ENCODE measurements at places on chromosomes 1 and 21. TPM values are rescaled to one million over a fixed set of nuclear protein-coding genes. Genes with fewer than 3 reads are reported as not detected.

DNA sequence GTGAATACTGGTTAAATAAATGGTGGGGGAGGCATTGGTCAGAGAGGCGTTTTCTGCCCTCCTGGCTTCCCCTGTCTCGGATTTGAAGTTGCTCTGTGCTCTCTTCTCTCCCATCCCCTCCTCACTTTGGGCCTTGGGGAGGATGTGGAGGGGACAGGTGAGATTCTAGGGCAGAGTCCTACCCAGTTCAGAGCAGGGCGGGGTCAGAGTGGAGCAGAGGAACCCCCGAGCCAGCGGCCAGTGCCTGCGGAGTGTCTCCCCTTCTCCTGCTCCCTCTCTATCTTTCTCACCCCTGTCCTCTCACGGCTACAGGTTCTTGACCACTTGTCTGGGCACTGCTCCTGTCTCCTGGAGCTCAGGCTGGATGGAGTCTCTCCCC lies 8.1 kb downstream of the KNCN start:
- H3K27me3 ChIP-seq, result no peaks in the 10 kb centered on the region
- H3K4me1 ChIP-seq, result no peaks in the 10 kb centered on the region
- no peaks in the 10 kb centered on the region for H3K36me3 ChIP-seq
- DNase-seq, result no peak
- H3K4me3 ChIP-seq, result no peak overlapping the region

GRCh38 chr1:196361112-196361714 lies 247.0 kb downstream of the KCNT2 start:
- H3K4me3 ChIP-seq, result no peak overlapping the region
- no peaks in the 10 kb centered on the region for H3K36me3 ChIP-seq
- H3K27me3 ChIP-seq, result no peaks in the 10 kb centered on the region
- no peak overlapping the region for H3K27ac ChIP-seq
- DNase-seq, result no peak
- no peaks in the 10 kb centered on the region for H3K4me1 ChIP-seq

GRCh38 chr1:51236531-51237350 lies 668 bp downstream of the RNF11 start:
- H3K36me3 ChIP-seq, result no peaks in the 10 kb centered on the region
- H3K4me1 ChIP-seq, result peaks cover 28% of the 10 kb centered on the region
- peak overlapping the region; percentile 66 for H3K4me3 ChIP-seq
- H3K27me3 ChIP-seq, result no peaks in the 10 kb centered on the region
- peak; percentile 59 for DNase-seq
- H3K27ac ChIP-seq, result peak overlapping the region; percentile 92

DNA sequence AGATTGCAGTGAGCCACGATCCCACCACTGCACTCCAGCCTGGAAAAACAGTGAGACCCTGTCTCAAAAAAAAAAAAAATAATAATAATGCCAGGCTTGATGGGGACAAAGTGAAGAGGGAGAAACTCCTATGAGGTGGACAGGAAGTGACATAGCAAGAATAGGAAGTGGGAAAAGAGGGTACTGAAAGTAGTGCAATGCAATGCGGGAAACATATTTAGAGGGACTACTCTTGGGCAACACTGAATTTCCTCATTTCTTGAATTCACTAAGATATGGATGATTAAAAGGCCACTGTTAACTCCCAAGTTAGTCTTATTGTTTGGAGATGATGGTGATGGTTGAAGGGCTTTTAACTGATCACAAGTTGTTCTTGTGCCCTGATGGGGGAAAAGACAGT lies 21.6 kb upstream of the KCNA2 start:
- no peak for DNase-seq
- H3K27me3 ChIP-seq, result no peaks in the 10 kb centered on the region
- no peak overlapping the region for H3K27ac ChIP-seq
- no peak overlapping the region for H3K4me3 ChIP-seq
- no peaks in the 10 kb centered on the region for H3K4me1 ChIP-seq
- H3K36me3 ChIP-seq, result no peaks in the 10 kb centered on the region

GRCh38 chr1:85259912-85260274 lies 431 bp upstream of the C1orf52 start:
- H3K4me1 ChIP-seq, result peaks cover 41% of the 10 kb centered on the region
- peak overlapping the region; percentile 73 for H3K27ac ChIP-seq
- no peak overlapping the region for H3K4me3 ChIP-seq
- no peaks in the 10 kb centered on the region for H3K36me3 ChIP-seq
- DNase-seq, result no peak

- no peak overlapping the region for H3K4me3 ChIP-seq
- no peaks in the 10 kb centered on the region for H3K27me3 ChIP-seq
- no peaks in the 10 kb centered on the region for H3K4me1 ChIP-seq
- no peak overlapping the region for H3K27ac ChIP-seq
- H3K36me3 ChIP-seq, result no peaks in the 10 kb centered on the region
These were observed 12.0 kb downstream of the MEGF6 start for GRCh38 chr1:3599286-3599811.

Gene RAP1A
- polyA plus RNA-seq, result 17.3 TPM

Gene COL9A2
- polyA plus RNA-seq, result 7.5 TPM

GRCh38 chr1:107637101-107637500 lies 327.9 kb downstream of the VAV3 start:
- H3K27ac ChIP-seq, result no peak overlapping the region
- H3K36me3 ChIP-seq, result no peaks in the 10 kb centered on the region
- H3K4me1 ChIP-seq, result no peaks in the 10 kb centered on the region
- H3K27me3 ChIP-seq, result no peaks in the 10 kb centered on the region
- no peak for DNase-seq

DNA sequence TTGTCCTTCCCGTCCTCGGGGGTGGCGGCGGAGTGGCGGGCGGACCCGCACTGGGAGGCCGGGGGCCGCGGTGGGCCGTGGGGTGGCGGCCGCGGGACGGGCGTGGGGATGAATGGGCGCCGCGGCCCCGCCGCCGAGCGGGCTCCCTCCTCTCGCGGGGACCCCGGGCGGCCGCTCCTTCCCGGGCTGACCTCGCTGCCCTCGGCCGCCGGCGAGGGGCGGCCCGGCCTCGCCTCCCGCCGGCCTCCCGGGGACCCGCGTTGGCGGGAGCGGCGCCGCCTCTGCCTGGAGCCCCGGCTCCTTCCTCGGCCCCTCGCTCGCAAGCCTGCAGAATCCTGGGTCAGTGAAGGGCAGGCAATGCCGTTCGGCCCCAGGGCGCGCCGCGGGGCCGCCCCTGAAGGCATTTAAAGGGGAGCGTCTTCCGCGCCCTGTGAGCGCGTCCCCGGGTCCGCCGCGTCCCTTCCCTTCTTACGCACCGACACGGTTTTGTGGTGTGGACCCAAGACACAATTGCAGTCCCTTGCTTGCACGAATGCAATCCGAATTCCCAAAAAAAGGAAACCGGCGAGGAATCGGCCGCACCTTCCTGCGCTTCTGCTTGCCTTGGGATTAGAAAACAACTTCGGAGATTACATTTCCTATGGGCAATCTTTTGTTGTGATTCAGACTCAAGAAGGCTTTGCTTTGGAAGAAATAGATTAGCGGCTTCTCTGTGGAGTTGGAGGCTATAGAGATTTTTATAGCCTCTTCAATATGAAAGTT lies 776 bp downstream of the ITSN1 start:
- peak overlapping the region; percentile 66 for H3K27ac ChIP-seq
- peaks cover 5% of the 10 kb centered on the region for H3K4me1 ChIP-seq
- no peaks in the 10 kb centered on the region for H3K36me3 ChIP-seq
- peak overlapping the region; percentile 89 for H3K4me3 ChIP-seq
- DNase-seq, result peak; percentile 13

Gene MAGOH
- polyA plus RNA-seq, result 56.3 TPM

GRCh38 chr1:175757381-175758015 lies 14.1 kb upstream of the TNR start:
- peak; percentile 72 for DNase-seq
- H3K27me3 ChIP-seq, result no peaks in the 10 kb centered on the region
- H3K4me3 ChIP-seq, result no peak overlapping the region

Gene ERRFI1
- polyA plus RNA-seq, result 129 TPM

Gene CHIT1
- 0.28 TPM for polyA plus RNA-seq

GRCh38 chr1:36582066-36582755 lies 99.5 kb upstream of the CSF3R start:
- no peak overlapping the region for H3K4me3 ChIP-seq
- no peaks in the 10 kb centered on the region for H3K27me3 ChIP-seq
- no peak overlapping the region for H3K27ac ChIP-seq
- no peaks in the 10 kb centered on the region for H3K4me1 ChIP-seq

DNA sequence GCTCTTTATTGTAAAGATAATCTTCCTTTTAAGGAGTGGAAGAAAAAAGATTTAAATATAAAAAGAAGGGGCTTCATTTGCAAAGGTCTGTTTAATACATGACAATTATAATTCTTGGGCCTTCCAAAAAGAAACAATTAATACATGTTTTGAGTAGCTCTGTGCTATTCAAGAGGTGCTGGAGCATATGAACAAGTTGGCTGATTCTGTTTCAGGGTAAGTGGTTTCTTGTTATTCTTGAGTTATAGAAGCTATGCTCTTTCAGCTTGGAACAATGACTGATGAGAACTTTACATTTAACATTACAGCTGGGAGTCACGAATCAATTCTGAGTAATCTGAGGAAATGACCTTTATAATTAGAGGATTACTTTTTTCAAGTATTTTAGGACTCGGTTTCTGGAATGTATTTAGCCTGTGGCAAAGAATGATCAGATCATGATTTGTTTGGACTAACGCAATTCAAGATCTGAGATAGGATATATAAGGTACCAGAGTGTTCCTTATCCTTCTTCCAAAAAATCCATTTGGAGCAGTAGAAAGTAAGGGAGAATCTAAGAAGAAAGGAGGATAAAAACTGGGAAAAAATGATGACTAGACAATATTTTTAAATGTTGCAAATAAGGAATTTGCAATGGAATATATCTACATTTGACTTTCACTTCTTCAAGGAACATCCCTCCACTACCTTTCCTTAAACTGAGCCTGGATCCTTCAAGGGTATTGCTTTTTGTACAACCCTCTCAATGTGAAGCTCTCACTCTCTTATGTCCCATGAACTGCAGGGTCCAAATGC lies 77.1 kb upstream of the KCTD3 start:
- no peaks in the 10 kb centered on the region for H3K27me3 ChIP-seq
- no peak overlapping the region for H3K27ac ChIP-seq
- H3K4me1 ChIP-seq, result no peaks in the 10 kb centered on the region
- H3K36me3 ChIP-seq, result no peaks in the 10 kb centered on the region
- no peak for DNase-seq
- H3K4me3 ChIP-seq, result no peak overlapping the region

Gene OR6N1
- polyA plus RNA-seq, result not detected

GRCh38 chr1:37764888-37765441 lies at the start of gene EPHA10:
Gene EPHA10, minus strand, starts transcription at chr1:37765120. Its CDS starts 54 bp downstream, at chr1:37765066.
- no peaks in the 10 kb centered on the region for H3K27me3 ChIP-seq
- no peak for DNase-seq
- no peak within 1 kb of the TSS for H3K27ac ChIP-seq
- H3K4me1 ChIP-seq, result no peaks in the 10 kb centered on the region
- no peaks in the 10 kb centered on the region for H3K36me3 ChIP-seq

Gene ZNF678
- 1.7 TPM for polyA plus RNA-seq

GRCh38 chr1:76473591-76473990 lies 393.7 kb upstream of the ST6GALNAC5 start:
- no peak overlapping the region for H3K4me3 ChIP-seq
- H3K27ac ChIP-seq, result no peak overlapping the region
- H3K36me3 ChIP-seq, result no peaks in the 10 kb centered on the region
- no peak for DNase-seq
- no peaks in the 10 kb centered on the region for H3K27me3 ChIP-seq
- no peaks in the 10 kb centered on the region for H3K4me1 ChIP-seq

DNA sequence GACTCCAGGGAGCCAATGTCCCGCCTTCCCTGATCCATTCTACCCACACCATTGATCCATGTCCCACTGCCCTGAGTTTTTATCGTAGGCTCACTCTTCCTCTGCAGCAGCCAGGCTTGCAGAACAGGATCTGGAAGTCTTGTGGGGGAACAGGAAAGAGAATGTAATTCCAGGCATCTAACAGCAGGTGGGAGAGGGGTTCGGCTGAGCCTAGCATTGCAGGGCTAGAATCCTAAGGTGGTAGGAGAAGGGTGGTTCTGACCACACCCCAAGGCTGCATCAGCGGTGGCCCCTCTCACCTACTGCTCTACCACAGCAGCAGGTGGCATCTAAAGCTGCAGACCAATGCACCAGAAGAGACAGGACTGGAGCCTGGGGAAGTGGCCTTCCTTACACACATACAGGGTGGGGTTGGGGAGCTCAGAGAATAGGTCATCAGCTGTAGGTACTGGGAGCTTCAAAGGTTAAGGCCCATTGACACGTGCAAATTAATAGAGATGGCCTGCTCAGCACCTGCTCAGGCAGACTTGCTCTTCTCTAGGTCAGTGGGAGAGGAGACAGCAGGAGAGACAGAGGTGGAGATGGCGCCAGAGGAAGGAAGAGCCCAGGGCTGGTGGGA lies 20.5 kb downstream of the KNCN start:
- no peak for DNase-seq
- H3K4me1 ChIP-seq, result no peaks in the 10 kb centered on the region
- no peaks in the 10 kb centered on the region for H3K27me3 ChIP-seq
